ENCODE measurements at places on chromosomes 7 and 10.

DNA sequence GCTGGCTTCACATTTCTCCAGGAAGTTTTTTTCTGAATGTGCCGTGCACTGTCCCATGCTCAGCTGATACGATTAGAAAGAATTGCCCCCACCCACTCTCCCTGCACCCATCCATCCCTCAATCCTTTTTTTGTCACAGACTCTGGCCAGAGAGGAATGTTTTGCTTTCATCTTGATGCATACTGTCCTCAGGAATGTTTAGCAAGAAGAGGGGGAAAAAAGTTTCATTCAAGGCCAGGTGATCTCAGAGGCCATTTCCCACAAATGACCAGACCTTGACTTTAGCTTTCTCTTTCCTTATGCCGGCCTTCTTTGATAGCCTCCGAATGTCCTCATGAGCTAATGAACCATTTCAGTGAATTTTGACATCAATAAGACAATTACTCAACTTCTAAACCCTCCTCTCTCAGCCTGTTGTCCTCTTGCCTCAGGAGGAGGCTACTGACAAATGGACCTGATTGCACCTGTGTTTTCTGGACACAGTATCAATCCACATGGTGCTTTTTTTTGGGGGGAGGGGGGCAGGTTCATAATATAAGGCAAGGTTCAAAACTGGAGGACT, 105.0 kb upstream of the KLF6 start:
- DNase-seq, result peak; percentile 40

DNA sequence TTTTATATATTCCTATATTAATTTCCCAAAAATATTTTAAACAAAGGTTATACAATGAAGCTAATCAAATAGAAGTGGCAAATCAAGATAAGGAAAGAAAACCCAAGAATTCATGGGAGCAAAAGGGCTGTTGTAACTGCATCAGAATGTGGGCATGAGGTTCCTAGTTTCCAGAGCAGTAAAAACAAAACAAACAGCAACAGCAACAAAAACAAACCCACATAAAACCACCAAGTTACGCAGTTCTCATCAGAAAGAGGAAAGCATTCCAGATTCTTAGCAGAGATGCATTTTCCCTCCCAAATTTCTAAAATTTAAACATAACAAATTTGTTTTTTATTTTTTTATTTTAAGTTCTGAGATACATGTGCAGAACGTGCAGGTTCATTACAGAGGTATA, 34.8 kb upstream of the MSMB start:
- no peak for DNase-seq

DNA sequence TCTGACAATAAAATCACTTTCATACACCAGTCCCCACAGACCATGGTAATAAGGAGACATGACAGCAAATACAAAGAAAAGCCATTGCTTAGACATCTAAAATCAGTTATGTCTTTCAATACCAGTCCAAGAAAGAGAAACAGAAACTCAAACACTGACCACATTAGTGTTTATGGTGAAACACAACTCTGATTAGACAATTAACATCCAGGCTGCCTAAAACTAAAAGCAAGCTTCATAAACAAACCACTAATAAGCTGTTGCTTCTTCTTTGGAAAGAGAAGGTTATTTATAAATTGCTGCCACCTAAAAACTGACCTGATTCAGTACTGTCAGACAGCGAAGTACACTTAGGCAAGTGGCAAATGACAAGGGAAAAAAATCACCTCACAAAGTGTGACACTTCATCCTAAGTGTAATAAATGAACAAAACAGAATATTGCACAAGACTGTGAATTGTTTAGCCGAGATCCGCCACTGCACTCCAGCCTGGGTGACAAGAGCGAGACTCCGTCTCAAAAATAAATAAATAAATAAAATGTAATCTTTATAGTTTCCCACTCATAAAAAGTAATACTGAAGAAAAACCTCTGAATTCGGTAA, 277.4 kb downstream of the PARD3 start:
- no peak for DNase-seq

- DNase-seq, result no peak
Observed at GRCh38 chr10:119620241-119621077, 23.7 kb upstream of the TIAL1 start.

DNA sequence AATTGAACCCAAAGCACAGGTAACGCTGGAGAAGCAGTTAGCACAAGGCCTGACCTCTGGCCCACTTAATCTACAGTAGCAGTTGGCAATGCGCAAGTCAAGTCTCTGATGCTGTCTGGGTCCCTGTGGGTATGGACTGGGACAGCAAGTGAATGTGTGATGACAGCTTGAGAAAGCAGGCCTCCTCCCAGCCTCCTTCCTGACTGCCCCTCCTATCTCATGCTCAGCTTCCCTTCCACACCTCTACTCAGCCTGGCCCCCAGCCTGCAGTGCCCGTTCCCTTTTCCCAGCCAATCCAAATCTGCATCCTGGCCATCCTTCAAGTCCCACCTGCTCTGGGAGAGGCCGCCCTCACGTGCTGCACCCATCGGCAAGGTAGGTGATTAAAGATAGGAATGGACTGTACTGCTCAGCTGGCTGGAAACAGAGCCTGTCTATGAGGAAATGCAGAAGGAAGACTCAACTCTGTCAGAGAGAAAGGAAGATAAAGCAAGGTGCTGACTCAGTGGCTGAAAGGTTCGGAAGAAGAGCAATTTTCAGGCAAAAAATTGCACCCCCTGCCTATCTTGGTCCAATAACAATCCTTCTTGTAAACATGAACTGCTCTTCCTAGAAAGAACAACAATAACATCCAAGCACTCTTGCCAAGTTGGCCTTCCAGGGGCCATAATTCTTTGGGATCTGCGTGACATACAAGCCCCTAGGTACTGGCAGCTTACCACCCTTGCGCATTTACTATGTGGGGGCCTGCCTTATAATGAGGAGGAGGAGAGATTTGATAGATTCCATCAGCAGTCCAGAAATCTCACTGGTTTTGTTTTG, 16.6 kb upstream of the FGFR2 start:
- DNase-seq, result no peak

- DNase-seq, result no peak
Observed at GRCh38 chr10:51367127-51367526, 292.8 kb downstream of the PRKG1 start.

GRCh38 chr10:50333872-50334271, 82.6 kb upstream of the ASAH2 start:
- no peak for DNase-seq

DNA sequence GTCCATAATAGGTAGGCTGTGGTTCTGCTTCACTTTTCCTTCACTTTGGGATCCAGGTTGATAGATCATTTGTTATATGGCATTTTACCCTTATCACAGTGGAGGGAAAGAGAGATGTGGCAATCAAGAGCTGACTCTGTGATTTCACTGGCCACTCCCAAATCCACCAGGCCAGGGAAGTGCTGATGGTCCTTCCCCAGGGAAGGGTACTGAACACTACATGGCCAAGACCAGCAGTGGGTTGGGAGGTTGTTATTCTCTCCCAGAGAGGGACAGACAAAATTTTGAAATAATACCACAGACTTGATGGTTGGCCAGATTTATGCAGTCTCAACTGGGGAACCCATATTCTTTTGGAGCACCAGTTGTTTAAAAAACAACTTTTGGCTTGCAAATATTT, 102.5 kb downstream of the SND1 start:
- DNase-seq, result no peak

GRCh38 chr7:73933091-73933490, 72.1 kb downstream of the TMEM270 start:
- DNase-seq, result no peak

All from MCF 10A (cell line).